DND-41 (cell line): ENCODE measurements at places on chromosomes 1 and 21.

DNA sequence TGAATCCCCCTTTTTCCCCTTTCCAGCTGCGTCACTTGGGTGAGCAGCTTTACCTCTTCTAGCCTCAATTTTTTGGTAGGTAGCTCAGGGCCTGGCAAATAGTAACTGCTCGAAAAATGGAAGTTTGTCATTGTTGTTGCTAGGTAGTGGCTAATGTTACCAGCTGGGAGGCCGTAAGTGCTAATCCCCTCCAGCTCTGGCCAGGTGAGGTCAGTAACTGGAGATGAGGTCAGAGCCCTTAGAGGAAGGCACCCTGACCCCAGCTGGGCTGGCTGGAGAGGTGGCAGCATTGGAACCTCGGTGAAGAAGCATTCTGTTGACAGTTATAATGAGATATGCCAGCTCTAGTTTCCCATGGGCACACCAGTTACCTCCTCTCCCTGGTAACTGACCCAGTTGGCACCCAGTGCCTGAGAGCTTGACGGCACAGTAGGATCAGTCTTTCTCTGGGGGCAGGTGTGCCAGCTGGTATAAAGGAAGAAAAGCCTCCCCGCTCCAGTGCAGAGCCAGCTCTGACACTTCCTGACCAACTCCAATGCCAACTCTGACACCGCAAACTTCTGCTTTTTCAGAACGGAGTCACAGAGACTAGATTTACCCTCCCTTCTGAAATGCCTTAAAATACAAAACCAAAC, 35.0 kb upstream of the SLC2A1 start:
- no peak for DNase-seq

DNA sequence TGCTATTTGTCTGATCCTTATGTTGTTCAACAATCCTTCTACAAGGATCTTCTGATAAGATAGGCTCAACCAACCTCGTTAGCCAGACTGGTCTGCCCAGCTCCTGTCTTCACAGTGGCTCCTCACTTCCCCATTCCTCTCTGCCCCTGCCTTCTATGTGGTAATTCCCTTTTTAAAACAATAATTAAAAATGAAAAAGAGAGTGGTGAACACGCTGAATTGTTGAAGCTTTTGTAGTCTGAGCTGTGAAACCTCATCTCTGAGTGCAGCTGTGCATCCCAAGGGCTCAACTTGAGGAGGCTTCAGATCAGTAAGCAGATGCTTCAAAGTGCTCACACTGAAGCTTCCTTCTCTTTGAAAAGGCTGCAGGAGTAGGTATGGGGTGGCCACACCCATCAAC, 70.7 kb upstream of the JUN start:
- peak; percentile 16 for DNase-seq

DNA sequence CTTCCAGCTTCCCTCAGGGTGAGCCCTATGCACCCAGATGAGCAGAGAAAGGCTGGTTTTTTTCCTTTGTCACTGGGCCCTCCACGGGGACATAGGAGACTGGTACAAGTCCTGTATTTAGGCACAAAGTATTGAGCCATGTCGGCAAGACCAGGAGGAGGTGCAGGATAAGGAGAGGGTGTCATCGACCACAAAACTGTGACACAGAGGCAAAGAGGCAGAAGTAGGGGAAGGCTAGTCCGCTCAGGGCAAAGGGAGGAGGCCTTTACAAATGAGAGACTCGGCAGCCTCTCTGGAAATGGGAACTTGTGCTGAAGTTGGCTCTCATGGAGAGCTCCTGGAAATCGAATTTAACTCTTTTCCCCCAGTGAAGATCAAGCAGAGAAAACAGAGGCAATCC, 70.7 kb upstream of the CAMK1G start:
- no peak for DNase-seq

DNA sequence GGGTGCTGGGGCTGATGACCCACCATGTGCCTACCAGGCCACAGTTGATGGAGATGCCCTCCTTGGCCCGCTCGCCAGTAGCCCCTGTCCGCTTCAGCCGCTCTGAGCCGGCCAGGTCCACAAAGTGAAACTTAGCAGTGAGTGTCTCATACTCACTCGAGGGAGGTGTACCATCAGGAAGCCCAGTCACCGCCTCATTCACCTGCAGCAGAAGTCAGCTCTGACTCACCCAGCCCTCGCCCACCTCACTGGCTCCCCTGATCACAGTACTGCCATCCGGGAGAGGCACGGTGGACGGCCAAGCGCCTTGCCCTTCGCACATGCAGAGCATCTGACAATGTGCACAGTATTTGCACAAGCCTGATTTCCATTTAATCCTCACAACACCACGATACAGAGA, 18.8 kb downstream of the KIF21B start:
- no peak for DNase-seq

DNA sequence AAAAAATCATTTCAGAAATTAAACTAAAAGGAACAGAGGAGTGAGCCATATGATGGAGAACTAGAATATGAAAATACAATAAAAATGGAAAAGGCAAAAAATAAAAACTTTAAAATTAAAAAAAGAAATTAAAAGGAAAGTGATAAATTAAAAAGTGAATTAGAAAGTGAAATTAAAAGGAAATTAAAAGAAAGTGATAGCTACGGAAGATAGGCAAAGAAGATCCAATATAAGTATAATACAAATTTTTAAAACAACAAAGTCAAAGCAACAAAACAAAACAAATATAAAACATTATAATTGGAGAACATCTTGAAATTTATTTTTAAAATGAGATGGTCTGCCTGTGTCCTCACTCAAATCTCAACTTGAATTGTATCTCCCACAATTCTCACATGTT, 165.8 kb downstream of the GPATCH2 start:
- DNase-seq, result no peak

GRCh38 chr1:165537356-165538109, 6.3 kb upstream of the LRRC52 start:
- DNase-seq, result no peak
